Stimulated activated CD4-positive, alpha-beta T cell treated with anti-CD3 and anti-CD28 coated beads, Interleukin-15, amount 100 ng/mL, for 1 hour (primary cell): ENCODE measurements at places on chromosomes 3 and 15.

DNA sequence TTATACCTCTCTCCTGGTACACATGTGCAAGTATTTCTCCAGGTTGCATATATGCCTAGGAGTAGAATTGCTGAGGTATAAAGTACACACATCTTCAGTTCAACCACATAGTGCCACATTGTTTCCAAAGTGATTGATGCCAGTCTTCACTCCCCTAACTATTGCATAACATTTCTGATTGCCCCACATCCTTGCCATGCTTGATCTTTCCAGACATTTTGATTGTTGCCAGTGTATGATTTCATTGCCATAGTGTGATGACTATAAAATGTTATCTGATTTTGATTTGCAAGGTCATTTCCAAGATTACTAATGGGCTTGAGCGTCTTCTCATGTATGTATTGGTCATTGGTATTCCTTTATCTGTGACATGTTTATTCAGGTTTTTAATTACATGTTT, 61.1 kb upstream of the MLF1 start:
- DNase-seq: no peak

- DNase-seq: no peak
Observed at GRCh38 chr15:61660579-61660978, 399.7 kb downstream of the VPS13C start.

GRCh38 chr3:151236316-151236715, 33.3 kb upstream of the GPR171 start:
- DNase-seq: no peak

DNA sequence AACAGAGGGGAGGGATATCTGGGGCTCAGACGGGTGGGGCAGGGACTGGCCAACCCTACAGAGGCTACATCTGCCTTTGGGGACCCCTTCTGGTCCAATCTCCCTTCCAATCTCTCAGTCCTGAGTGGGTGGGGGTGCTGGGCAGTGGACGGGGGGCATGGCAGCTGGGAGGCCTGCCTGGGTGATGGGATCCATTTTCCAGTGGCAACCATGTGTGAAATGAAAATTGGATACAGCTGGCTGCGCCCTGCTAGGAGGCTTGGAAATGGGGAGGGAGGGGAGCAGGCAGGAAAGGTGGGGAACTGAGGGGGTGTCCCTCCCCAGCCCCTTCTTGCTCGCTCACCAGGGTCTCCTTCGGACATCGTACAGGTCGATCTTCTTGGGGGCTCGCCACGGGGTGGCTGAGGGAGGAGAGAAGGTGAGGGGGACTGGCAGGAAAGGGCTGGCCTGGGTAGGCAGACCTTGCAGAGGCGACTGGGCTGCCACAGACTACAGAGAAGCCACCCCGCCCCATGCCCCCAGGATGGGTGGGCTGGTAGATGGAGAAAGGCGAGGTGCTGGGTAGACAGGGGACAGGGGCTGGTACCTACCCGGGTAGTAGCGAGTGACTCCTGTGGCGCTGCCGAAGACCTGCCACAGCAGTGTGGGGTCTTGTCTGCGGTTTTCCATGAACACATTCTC, 21.2 kb upstream of the TMEM115 start:
- no peak for DNase-seq

DNA sequence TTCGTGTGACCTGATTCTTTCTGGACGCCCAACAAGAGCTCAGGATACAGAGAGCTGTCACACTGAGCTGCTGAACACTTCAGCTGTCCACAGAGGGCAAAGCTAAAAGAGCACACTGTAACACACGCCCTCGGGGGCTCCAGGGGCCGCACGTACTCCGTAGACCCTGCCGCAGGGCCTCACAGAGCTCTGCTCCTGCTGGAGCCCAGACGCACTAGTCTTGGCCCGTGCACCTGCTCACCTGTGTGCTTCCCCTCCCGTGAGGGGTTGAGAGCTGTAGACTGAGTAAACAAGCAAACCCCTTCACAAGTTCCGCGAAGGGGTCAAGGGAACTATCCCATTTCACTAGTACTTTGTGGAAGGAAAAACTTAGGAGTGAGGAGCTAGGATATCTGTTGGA, 30.7 kb upstream of the TUSC7 start:
- DNase-seq: no peak

DNA sequence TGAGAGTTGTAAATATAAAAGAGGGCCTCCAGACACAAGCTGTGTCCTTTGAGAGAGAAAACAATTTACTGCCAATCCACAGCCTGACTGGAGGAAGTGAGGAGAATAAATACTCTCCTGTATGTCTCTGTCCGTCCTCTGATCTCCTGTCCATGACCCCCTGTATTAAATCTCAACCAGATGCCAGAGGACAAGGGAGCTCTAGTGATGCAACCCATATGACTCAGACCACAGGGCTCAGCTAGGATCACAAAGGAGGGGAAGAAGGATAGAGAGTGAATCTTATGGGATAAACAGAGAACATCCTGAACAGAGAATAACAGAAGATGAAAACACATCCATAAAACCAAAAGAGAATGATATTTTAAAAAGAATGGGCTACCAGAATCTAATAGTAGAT, 482.6 kb downstream of the PLOD2 start:
- no peak for DNase-seq

DNA sequence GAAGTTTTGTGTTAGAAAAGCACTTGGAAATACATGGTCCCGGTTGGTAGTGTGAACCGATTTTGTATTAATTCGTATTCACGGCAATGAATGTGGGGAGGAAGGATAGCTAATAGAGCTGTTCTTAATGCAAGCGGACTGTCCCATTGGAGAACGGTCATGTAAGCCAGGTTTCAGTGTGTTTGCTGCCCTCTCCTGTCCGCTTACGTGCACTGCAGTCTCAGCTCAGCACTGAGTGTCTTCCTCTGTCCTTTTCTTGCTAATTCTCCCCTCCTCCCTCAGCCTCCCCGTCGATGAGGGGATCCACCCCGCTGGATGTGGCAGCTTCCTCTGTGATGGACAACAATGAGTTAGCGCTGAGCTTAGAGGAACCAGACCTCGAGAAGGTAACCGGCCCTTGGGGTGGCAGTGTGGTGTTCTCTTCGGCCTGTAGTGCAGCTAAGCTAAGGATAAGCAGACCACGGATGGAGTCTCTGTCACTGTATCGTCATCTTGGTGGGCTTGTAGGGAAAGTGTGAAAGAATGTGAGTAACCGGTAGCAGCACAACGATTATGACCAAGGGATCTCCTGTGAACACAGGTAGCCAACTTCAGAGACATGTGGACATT, 267.5 kb upstream of the CHRM5 start:
- DNase-seq: peak; percentile 41

GRCh38 chr15:66941791-66942190, 123.6 kb upstream of the SMAD3 start:
- no peak for DNase-seq

GRCh38 chr15:52551762-52552161, 17.1 kb downstream of the ARPP19 start:
- DNase-seq: no peak

GRCh38 chr3:19074257-19074900, 73.9 kb upstream of the KCNH8 start:
- no peak for DNase-seq

DNA sequence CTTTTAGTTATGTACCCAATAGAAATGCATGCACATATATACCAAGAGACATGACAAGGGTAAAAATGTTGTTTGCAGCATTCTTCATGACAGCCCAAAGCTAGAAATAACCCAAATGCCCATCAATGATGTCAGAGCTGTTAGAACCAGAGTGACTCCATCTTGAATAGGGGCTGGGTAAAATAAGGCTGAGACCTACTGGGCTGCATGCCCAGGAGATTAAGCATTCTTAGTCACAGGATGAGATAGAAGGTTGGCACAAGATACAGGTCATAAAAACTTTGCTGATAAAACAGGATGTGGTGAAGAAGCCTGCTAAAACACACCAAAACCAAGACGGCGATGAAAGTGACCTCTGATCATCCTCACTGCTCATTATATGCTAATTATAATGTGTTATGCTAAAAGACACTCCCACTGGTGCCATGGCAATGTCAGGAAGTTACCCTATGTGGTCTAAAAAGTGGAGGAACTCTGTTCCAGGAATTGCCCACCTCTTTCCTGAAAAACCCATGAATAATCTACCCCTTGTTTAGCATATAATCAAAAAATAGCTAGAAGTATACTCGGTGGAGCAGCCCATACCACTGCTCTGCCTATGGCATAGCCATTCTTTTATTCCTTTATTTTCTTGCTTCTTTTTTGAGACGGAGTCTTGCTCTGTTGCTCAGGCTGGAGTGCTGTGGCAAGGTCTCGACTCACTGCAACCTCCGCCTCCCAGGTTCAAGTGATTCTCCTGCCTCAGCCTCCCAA, 32.9 kb downstream of the ZBTB11 start:
- no peak for DNase-seq

- no peak for DNase-seq
Observed at GRCh38 chr3:177146646-177147045, 50.6 kb downstream of the TBL1XR1 start.

GRCh38 chr15:93158097-93158900, 69.3 kb upstream of the RGMA start:
- DNase-seq: no peak

- DNase-seq: no peak
Observed at GRCh38 chr15:28978661-28979060, 92.9 kb downstream of the APBA2 start.

GRCh38 chr3:15630646-15631350, 29.3 kb downstream of the BTD start:
- no peak for DNase-seq

GRCh38 chr15:57476533-57476975, 100.2 kb downstream of the CGNL1 start:
- no peak for DNase-seq

DNA sequence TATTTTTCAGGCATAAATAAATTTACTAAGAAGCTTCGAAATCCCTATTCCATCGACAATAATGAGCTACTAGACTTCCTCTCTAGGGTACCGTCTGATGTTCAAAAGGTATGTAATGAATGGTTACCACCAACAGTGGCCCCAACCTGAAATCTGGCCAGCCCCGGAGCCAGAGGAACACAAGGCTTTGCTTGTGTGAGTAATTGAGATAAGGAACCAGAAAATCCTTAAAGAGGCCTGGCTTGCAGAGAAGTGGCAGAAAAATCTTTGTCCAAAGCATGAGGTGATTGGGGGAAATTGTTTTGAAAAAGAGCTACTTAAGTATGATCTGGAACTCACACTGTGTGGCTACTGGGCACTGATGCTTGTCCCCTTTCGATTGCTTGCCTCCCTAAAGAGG, 245.3 kb downstream of the MCTP2 start:
- DNase-seq: no peak

DNA sequence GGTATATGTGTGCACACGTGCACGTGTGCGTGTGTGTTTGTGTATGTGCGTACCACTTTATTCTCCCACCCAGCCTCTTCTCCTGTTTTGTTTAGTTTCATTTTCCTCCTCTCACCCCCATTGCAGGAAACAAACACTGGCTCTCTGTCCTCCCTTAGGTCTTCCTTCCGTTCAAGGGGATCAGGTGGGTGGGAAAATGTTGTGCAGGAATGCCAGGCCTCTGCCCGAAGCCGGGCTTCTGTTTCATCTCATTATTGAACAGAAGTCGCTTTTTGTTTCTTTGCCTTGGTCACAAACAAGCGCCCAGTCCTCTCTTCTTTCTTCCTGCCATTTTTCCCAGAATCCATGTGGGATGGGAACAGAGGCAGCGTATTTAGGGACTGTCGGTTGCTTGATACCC, 69.6 kb downstream of the IGF1R start:
- no peak for DNase-seq

- no peak for DNase-seq
Observed at GRCh38 chr15:38084289-38084688, 149.8 kb downstream of the TMCO5A start.

GRCh38 chr3:28971156-28971555, 309.7 kb upstream of the RBMS3 start:
- DNase-seq: no peak

- no peak for DNase-seq
Observed at GRCh38 chr3:25144430-25144829, 283.6 kb upstream of the RARB start.
